Smooth muscle cell of trachea (primary cell): ENCODE measurements at places on chromosomes 12 and 14. TPM values are rescaled to one million over a fixed set of nuclear protein-coding genes. Genes with fewer than 3 reads are reported as not detected.

The MEG3 gene
- total RNA-seq, result 164 and 360 TPM in 2 replicates

The GPD1 gene
- total RNA-seq, result under 0.01 TPM in 1 of 2 replicates, not detected in the other

The DIO3 gene
- not detected in 2 replicates for total RNA-seq

The PFDN5 gene
- 480 and 613 TPM in 2 replicates for total RNA-seq

The GPATCH2L gene
- 48.5 and 60.4 TPM in 2 replicates for total RNA-seq

The LTBP2 gene
- 165 and 248 TPM in 2 replicates for total RNA-seq

The TTC9 gene
- 0.15 and 0.17 TPM in 2 replicates for total RNA-seq

The HOXC6 gene
- under 0.01 TPM in 2 replicates for total RNA-seq

The ZNF740 gene
- 11.6 and 17.2 TPM in 2 replicates for total RNA-seq

The CDC42BPB gene
- 101 and 146 TPM in 2 replicates for total RNA-seq

The KRT82 gene
- total RNA-seq, result not detected in 2 replicates

The TIMELESS gene
- 4.6 and 17.5 TPM in 2 replicates for total RNA-seq

The OR4E2 gene
- not detected in 2 replicates for total RNA-seq

The PSMB5 gene
- total RNA-seq, result 189 and 240 TPM in 2 replicates

The TEP1 gene
- total RNA-seq, result 23.7 and 25.5 TPM in 2 replicates

The CSRP2 gene
- total RNA-seq, result 6.0 and 10.8 TPM in 2 replicates
